ENCODE measurements at places on chromosomes 2 and 18.

DNA sequence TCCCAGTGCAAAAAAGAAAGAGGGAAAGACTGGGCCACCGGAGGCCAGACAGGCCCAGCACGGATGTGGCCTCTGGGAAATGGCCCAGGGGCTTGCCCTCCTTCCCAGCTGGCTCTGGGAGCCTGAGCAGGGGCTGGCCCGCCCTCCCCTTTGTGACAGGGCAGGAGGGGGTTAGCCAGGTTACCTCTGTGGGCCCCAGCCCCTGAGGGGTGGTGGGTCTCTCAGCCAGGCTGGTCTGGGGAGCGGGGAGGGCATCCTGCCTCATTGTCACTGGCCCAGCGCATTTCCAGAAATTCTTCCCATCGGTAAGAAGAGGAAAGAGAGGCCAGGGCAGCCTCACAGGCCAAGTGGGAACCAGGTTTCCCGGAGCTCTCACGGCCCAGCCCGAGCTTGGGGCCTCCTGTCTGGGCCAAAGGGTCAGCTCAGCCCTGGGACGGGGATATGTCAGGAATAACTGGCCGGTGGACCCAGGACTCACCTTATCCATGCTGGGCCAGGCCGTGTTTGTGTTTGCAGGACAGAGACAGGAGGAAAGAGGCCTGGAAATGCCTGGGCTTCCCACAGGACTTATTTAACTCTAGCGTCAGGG lies 182.2 kb downstream of the ZFP36L2 start:
- DNase-seq = no peak

DNA sequence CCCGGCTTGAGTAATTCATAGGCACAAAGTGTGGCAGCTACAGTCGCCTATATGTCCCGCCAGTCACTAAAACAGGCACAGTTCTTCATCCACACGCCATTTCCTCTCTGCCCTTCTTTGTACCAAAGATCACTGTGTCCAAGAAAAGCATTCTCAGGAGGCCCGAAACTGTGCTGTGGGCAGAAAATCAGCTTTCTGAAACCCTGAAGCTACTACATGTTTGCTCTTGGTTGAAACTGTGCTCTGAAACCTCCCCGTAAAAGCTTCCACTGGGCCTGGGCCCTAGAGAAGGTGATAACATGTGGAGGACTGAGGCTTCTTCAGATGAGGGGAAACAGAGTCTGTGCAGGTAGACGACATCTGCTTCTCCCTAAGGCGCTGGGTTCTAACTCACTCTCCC lies 75.6 kb upstream of the ID2 start:
- DNase-seq = no peak

DNA sequence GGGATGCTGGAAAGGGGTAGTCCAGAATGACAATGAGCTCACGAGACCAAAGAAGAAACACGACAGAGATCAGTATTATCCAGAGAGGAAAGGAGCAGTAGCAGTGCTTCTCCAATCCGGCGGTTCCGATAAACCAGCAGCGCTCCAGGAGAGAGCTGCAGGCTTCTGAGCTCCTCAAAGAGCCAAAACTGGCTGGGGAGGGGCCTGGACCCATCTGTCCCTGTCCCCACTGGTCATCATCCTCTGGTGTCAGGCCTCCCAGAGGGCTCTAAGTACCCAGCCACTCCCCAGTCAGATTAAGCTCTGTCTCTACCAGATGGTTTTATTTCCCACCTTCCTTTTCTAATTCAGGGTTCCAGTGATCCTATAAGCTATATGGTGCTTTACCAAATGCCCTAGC lies 23.2 kb downstream of the DNAJC27 start:
- DNase-seq = no peak

GRCh38 chr2:171789956-171790355 lies 102.7 kb downstream of the DYNC1I2 start:
- no peak for DNase-seq

DNA sequence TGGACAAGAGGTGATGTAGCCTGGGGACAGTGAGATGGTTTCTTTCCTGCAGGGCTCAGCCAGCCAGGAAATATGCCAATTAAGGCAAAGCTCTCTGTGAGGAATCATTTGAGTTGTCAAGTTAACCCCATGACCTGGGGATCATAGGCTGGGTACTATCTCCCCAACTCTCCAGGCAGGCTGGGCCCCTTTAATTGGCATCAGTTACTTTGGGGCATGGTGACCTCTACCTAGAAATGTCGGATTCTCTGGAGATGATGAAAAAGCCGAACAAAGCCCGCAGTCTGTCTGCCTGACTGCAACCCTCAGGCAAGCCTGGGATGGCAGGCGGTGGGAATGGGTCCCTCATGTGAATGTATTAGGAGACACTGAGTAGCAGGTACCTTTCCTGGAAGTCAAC lies 193.5 kb upstream of the SMAD2 start:
- no peak for DNase-seq

DNA sequence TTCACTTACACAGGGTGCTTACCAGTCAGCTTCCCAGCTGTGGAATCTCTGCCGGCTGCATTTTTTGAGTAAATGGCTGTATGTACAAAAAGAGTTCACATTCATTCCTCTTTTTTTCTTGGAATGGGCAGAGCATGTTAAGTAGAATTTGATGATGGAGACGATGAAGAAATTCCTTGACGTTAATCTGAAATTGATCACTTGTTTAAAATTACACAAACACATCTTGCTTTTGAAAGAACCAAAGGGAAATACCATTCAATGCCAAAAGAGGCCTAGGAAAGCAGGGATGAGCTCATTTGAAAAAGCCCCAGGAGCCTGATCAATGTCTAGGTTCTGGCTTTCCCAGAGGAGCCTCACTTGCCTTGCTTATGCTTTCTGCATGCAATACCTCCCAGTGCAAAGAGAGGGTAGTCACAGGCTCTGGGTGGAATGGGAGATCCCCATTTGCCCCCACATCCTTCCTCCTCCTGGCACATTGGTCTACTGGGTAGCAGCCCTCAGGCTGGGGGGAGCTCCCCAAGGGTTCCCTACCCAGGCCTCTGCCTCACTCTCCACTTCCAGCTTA lies 12.3 kb upstream of the SMAD7 start:
- no peak for DNase-seq

DNA sequence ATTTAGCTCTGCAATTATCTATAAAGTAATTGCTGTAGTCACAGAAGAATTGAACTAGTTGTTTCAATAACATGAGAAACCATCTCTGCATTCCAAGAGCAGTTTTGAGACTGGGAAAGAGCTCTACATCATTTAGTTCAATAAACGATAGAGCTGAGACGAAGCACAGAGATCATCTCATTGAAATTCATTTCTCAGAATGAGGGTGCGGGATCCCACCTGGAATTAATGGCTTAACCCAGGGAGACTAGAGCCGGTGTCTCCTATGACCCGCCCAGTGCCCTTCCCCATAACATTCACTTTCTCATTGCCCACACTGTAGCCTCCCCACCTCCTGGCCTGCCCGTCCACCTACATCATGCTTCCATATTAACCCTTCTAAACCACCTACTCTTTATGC lies 8.8 kb downstream of the MYCN start:
- DNase-seq = no peak

DNA sequence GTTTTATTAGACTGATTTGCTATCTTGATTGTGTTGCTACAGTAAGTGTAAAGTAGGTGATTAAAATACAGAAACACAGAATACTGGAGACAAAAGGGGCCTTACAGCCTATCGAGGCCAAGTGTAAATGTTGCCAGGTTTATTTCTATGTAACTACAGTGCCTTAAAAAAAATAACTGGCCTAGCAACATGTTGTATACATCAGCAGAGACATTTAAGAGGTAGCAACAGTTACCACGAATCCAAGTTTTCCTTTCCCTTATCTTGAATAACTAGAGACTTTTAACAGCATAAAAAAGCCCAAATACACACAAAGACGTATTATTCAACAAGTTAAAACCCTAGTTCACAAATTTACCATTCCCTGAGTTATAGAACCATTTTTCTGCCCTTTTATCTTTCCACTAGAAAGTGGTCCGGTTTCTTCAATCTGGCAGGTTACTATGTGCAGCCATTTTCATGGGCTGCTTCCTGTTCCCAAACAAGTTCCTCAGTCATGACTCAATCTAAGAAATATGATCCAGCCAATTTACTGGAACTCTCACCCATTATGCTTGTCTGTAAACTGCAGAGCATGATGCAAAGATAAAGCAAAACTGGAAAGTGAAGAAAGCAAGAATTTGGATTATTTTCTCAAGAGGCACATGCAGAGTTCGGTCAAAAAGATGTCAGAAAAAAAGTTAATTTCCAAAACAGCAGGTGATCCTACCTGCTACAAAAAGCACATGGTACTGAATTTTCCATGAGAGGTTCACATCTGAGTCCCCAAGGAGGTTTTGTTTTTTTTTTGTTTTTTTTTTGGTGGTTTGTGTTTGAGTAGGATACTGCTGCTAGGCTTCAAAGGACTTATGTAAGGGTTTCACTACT lies 22.2 kb downstream of the NFE2L2 start:
- DNase-seq = no peak

DNA sequence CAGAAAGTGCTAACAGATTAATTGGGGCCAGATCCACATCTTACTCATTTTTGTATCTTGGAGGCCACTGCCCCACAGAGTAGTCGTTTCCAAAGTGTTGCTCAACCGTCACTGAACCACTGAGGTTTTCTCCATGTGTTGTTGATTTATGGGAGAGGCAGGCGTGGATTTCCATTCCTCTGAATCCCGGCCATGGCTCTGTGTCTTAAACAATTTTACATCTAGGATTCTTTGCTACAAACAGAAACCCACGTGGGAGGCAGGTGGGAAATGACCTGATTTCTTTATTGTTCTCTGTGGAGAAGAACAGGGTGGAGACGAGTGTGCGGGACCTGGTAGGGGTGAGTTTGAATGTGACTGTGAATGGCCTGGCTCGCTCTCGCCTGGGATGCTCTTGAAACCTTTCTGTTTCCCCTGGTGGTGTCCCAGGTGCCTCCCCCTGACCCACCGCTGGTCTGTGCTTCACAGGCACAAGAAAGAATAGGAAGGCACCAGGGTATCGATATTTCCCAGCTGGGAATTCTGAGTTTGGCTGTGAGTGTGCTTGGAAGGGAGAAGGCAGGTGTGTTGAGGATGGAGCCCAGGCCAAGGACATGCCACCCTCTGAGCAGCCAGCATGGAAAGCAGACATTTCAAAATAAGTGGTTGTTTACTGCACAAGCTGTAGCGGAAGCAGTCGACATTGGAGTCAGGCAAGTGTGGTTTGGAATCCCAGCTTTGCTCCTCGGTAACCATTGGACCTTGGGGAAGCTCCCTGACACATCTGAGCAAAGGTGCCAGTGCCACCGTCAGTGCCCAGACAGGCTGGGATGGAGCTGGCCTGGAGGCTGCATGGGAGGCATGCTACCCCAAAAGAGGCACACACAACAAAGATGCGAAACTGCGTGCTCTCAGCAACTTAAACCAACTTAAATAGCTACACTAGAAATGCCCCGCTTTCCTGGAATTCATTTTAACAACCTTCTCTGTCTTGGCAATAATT lies 50.0 kb downstream of the LPIN1 start:
- DNase-seq = no peak

DNA sequence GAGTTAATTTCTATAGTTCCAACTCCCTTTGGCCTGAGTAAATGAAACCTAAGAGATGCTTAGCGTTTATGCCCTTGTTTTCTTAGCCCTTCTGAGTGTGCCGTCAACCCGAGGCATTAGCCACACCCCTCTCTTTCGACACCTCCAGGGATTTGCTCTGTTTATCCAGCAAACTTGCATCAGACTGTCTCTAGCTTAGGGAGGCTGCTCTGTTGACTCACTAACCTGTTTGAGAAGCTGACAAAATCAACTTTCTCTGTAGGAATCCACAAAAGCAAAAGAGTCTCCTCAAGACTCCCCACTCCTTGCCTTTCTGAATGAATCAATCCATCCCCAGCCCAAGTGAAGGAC lies 317.6 kb downstream of the TNS1 start:
- DNase-seq = no peak

GRCh38 chr2:85400023-85400422 lies 10.1 kb downstream of the CAPG start:
- no peak for DNase-seq

DNA sequence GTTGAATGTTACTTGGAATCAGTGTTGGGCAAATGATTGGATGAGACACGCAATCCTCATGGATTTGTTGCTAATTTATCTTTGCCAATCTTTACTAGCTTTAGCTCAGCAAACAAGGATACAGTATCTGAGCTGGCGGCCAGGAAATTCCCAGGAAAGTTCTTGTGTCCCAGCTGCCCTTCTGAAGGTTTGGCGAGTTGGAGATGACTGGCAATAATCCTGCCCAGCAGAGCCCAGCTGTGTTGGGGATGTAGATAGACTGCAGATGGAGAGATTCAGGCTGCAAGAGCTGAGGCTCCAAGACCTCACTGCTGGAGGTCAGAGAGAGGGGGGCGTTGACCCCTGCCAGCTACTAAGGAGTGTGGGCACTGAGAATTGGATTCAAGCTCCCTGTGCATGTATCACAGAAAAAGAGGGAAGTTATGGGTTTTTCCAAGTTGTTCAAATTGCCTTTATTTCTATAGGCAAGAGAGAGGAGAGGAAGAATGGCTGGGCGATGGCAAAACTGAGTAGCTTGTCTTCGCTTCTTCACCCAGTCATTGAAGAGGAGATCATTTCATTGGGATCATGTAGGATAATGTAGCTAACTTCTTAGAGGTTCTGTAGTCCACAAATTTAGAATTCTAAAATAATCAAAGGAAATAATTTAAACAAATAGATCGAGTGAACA lies 506.8 kb upstream of the LRATD1 start:
- no peak for DNase-seq

DNA sequence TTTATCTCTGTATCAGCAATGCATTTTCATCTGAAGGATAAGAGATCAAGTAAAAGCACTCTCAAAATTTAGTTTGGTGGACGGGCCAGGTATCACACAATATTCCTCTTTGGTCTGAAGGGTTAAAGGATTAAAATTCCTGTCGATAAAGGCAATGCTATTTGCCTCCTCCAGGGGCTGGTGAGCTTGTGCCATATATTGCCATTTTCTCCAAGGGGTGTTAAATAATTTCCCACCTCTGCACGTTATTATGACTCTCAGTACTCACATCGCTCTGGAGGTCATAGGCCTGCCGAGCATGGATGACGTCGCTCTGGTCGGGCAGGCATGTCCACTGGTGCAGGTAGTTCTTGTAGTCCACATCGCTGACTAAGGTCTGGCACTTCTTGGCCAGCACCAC lies 94.2 kb downstream of the NEB start:
- DNase-seq = no peak

GRCh38 chr2:27118525-27119329 lies at the start of gene CGREF1:
TSS of gene CGREF1 (minus strand) at chr2:27119128. CDS start at chr2:27104366, 14,762 bp downstream.
- no peak for DNase-seq

- DNase-seq = no peak
Observed at GRCh38 chr2:159249990-159250715, 36.4 kb downstream of the WDSUB1 start.

DNA sequence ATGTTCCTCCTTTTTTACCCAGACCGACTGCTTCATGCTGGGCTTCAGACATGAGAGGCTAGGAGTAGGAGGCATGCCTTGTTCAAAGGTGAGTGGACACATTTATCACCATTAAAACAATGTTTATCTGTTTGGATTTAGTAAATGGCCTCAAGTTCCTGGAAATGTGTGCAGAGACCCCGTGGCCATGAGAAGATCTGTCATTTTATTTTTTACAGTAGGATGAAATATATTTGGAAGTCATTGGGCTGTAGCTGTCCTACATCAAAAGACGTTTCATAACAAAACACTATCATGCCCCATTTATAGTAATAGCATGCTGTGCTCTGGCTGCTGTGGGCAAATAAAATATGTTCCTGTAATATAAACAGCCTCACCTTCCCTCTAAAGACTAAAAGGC lies 403.9 kb upstream of the TNP1 start:
- no peak for DNase-seq

GRCh38 chr2:48200620-48201293 lies 294.5 kb upstream of the FBXO11 start:
- DNase-seq = no peak

GRCh38 chr2:128791120-128791984 lies 472.7 kb upstream of the HS6ST1 start:
- DNase-seq = no peak
